ENCODE measurements at places on chromosomes 5 and 9.

DNA sequence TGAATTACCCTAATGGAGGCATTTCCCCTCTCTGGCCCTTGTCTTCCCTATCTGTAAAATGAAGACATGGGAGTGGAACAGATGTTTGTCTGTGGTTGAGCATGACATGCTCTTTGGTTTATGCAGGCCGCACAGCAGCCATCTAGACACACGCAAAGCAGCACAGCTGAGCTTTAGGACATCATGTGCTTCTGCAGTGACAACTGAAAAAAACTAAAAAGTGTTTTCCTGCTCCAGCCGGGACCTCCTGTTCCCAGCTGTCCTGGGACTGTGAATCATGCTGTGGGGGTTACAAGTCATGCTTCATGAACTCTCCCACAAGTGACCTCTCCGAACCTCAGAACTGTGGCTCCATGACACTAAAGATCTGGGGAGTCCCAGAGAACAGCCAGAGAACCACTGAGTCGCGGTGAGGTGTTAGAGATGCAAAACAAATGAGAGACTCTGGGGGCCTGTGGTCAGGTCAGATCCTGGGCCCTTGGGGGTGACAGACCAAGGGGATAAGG, 1.7 kb downstream of the SMIM3 start:
- no peak for DNase-seq

GRCh38 chr5:96651047-96651446, 11.1 kb upstream of the CAST start:
- no peak for DNase-seq

DNA sequence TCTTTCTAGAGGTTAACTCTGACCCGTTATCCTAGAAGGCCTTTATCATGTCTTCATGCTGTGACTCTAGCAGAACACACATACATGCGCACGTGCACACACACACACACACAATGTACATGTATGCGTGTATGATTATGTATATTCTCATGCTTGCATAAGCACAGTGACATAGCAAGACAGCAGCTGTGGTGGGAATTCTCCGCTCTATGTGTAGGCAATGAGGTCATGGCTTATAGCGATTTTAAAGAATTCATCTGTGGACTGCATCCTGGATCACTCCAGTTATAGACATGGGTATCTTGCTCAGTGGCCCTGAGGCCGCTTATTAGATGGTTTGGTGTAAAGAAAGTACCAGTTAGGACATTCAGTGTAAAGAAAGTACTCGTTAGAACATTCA, 106.2 kb downstream of the FBXL7 start:
- DNase-seq = no peak

DNA sequence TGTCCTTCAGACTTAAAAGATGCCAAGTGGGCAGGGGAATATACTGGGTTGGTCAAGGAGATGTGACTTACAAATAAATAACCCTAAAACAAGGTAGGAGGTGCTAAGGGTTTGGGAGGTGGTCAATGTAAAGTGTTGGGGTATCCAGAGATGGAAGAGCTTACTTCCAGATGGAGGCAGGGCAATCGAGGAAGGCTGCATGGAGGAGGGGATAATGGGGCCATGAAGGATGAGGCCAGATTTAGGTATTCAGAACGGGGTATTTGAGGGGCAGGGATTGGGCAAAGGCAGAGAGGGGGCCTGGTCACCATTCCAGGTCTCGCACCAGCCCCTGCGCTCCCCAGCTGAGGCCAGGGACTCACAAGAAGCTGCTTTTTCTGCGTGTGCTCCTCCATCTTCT, 57.9 kb upstream of the FBXW11 start:
- DNase-seq = no peak

GRCh38 chr5:135695656-135696313, 117.0 kb upstream of the CXCL14 start:
- DNase-seq = no peak

GRCh38 chr5:75091597-75091996, 39.2 kb upstream of the GCNT4 start:
- DNase-seq = no peak

DNA sequence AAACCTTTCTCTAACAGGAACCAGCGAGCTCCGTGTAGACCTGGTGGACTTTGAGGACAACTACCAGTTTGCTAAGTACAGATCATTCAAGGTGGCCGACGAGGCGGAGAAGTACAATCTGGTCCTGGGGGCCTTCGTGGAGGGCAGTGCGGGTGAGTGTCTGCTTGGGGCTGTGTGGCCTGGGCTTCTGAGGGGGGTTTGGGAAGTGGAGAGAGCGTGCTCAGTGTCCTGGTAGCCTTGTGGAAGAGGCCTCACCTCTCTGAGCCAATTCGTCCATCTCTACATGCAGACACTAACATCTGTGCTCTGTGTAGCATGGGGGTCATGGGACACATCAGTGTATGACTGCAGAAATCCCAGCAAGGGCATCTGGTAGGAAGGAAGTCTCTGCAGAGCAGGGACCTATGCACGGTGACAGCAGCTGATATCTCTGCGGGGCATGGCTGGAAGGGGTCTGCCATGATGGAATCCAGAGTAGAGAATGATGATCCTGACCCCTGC, 5.9 kb downstream of the FCN2 start:
- no peak for DNase-seq

DNA sequence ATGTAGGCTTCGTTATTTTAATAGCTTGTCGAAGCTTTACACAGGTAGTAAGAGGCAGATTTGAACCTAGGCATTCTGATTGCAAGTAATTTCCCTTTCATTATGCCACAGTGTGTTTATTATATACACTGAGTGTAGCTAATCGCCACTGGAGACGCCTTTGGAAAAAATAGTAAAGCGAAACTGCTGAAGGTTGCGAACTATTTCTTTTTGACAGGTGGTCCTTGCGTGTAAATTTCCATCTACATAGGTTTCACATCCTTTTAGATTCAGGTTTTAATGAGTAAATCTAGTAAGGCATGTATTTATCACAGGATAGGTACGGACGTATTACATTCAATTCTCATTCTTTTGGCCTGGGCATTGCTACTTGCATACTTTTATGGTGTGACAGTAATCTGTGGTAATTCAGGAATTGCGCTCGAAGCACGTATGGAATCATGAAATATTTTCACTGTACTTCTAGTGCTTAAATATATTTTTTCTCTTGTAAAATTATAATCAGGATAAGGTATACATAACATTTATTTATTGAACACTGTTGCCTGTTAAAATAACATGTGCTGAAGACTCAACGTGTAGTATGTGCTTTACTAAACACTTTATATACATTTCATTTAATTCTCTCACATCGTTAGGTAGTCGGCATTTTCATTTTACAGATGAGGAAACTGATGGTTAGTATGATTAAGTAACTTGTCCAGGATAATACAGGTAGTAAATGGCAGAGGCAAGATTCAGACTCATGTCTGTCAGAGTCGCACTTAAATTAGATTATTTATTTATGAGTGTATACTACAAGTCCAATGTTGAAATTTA, 1.8 kb downstream of the MARCHF6 start:
- DNase-seq = no peak

DNA sequence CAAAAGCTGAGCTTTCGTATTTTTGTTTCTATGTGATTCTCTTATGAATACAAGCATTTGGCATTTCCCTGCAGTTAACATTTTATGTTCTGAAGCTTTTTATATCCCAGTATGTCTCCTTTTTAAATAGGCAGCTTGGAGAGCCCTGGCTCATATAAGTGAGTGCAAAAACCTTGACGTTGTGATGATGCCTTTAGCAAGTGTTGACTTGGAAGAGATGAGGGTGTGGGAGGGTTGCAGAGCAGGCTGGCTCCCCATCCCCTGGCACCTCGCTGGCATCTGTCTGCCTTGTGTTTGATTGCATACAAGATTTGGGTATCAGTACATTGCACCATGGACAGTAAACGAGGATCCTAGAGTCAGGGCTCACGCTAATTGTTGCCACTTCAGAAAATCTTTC, 42.1 kb upstream of the DIRAS2 start:
- no peak for DNase-seq

- DNase-seq = no peak
These were observed 92.2 kb downstream of the APBA1 start for GRCh38 chr9:69579760-69580581.

GRCh38 chr5:58459146-58460001, 512 bp downstream of the PLK2 start:
- peak; percentile 12 for DNase-seq

- DNase-seq = no peak
These were observed 254.3 kb downstream of the CDH12 start for GRCh38 chr5:22598796-22599195.

DNA sequence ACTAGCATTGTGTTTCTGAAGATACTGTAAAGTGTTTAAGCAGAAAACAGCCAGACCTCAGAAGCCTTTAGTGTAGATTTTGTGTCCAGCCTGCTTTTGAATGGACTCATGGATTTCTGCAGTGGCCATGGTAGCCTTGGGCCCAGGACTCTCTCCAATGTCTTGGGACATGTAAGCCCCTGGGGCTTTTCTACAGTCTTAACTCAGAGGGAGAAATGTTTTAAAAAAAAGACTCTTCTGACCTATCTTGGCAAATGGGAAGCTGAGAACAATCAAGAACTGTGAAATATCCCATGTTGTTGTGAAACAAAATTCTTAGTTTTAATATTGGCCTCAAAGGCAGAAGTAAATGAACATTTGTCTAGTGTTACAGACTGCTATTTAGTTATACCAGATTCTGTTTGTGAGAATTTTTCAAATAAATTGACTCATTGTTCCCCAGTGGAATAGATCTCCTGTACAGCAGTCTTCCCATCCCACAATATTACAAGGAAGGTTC, 112.5 kb upstream of the DMAC1 start:
- no peak for DNase-seq

DNA sequence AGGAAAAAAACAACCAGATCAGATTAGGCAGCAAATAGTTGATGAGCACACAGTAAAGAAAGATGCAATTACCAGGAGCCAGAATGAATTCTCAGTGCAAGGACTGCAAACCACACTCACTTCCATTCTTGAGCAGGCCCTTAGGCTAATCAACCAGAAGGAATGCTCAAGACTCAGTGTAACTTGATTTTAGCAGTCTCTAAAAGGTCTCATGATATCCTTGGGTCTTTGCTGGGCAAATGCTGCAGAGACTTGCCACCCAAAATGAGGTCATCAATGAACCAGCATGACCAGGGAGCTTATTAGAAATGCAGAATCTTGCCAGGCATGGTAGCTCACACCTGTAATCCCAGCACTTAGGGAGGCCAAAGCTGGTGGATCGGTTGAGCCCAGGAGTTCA, 20.1 kb upstream of the TMEM245 start:
- no peak for DNase-seq

DNA sequence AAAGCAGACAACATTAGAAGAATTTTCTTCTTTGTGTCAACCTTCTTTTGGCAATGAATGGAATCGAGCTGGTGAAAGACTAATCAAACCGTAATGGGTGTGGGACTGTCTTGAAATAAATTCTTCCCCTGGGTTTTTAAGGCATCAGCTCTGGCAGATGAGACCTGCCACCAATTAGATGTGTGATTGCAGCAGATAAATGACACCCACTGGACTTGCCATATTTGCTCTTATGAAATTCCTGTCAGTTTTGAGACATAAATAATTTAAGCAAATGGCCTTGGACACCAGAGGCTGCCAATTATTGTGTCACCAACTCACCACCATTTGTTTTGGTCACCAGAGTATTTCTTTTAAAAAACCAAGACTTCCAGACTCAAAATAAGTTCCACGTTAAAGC, 135.9 kb upstream of the RGMB start:
- DNase-seq = no peak
